ENCODE measurements at places on chromosomes 1 and 21.

DNA sequence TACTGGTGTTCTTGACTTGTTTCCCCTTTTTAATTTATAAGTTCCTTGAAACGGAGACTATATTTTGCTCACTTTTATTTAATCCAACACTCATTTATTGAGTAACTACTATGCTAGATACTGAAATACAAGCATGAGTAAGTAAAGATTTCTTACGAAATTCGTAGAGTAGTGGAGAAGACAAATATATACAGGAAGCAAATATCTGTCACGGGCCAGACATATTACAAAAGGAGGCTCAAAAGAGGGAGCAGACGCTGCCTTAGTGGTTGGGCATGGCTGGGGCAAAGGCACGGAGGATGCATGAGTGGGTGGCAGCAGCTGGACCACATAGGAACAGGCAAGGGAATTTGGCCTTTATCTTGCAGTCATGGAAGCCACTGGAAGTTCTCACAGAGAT is 6.8 kb downstream of the NCF2 start:
- DNase-seq: no peak

DNA sequence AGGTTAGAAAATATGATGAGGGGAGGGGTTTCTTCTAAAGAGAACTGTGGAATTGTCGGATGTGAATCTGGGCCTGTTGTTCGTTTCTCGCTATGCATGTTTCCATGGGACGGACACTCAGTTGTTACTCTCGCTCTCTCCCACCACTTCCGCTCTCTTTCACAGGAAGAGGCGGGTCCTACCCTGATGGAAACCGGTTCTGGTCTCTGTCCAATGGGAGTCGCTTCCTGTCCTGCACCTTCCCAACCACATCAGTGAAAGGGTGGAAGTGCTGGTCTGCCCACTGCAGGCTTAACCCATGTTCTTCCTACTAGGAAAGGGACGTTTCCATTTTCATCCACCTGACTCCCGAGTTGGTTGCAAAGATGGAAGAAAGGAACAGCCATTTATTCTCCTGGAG is 119.4 kb downstream of the KCNJ15 start:
- DNase-seq: no peak

- DNase-seq: no peak
Measured at GRCh38 chr1:170200621-170201397, 55.0 kb downstream of the NTMT2 start.

GRCh38 chr1:82152356-82153271 is 351.9 kb downstream of the ADGRL2 start:
- no peak for DNase-seq

DNA sequence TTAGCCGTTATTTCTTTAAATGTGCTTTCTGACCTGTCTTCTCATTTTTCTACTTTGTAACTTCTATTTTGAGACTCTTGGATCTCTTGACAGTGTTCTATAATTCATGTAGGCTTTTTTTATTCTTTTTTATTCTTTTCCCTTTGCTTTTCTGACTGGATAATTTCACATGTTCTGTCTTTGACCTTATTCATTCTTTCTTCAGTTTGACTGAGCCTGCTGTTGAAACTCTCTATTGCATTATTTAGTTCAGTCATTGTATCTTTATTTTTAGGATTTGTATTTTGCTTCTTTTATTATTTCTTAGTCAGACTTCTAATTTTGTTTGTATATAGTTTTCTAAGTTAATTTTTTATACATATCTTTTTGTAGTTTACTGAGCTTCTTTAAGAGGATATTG is 66.1 kb downstream of the DNAH14 start:
- DNase-seq: no peak
